ENCODE measurements at places on chromosomes 3 and 15.

GRCh38 chr15:85760049-85760448, 34.7 kb downstream of the KLHL25 start:
- no peak for DNase-seq

- no peak for DNase-seq
These were observed 725.3 kb upstream of the CFAP20DC start for GRCh38 chr3:59775106-59775505.

DNA sequence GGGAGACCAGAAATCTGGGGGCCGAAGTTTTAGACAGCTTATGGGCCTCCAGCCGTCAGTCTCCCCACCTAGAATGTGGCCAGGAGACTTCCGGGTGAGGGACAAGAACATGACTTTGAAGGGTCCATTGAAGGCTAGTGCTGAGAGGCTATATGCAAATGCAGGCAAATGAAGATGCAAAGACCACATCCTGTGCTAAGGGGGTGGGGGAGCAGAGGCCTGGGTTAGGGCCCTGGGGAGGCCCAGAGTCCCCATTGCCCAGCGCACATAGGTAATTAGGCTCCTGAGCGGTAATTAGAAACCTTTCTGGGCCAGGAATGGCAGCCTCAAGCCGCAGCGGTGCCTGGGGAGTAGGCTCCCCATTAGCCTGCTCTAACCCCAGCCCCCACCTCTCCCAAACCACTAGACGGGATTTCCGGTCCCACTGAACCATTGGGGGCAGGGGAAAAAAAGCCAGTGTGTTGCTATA, 6.8 kb downstream of the CSK start:
- no peak for DNase-seq

DNA sequence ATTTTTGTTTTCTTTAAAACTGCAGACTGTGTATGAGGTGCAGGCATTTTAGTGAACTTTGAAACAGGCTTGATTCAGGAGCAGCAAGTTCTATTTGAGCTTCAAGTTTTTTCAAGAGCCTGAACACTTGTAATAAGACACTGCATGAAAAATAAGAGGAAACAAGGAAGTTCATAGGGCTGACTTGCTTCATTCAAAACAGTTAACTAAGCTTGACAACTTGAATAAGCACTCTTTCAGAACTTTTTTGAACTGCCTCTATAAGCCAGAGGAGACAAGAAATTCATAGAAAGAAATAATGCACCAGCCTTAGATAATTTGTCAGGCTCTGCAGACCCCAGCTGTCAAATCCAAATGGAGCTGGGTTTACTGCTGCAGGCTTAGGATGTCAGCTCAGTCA, 130.2 kb downstream of the SSR3 start:
- no peak for DNase-seq

DNA sequence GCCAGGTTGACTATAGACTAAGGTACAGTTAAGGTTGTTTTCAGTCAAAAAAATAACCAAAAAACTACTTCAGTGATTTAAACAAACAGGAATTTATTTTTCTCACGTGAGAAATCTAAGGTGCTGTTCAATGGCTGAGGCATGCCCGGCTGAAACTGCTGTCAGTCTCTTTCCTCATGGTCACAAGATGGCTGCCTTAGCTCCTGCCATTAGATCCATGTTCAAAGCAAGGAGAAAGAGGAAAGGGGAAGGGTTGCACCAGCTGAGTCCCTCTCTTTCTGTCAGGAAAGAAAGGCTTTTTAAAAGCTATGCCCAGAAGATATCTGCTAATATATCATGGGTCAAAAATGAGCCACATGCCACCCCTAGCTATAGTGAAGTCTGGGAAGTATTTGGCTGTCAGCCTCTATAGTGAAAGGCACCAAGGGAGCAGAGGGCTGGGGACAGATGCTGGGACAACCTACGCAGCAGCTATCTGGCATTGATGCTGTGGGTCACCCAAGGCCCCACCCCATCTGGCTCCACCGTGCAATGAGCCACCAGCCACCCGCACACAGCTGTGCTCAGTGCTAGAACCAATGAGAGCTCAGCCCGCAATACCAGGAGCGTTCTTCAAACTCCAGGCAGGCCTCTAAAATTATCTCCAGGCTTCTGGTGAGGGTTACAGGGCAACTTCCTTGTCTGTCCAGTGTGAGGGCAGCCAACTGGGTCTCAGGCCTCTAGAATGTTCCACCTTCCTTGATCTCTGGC, 64.7 kb upstream of the GATA2 start:
- no peak for DNase-seq

- no peak for DNase-seq
These were observed 101.1 kb downstream of the BOC start for GRCh38 chr3:113312416-113312815.

GRCh38 chr3:140053794-140054193, 118.8 kb downstream of the CLSTN2 start:
- DNase-seq: peak; percentile 76

All from vagina (tissue), 2 donors.